ENCODE measurements at places on chromosomes 3 and 15.

DNA sequence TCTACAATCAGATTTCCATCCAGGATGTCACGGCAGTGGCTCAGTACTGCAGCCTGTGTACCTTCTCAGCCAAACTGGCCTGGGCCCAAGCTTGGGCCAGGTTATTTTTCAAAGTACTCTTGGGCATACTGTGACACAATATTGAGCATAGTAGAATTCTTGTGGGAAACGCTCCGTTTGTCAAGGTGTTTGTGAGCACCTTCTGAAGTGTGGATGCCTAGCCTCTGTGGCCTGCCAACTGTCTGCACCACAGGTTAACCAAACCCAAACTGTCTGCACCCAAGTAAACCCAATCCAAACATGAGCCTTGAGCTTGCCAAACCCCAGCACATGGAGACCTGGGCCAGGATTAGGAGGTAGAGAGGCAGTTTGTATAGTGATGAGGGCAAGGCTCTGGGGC lies 25.4 kb downstream of the CTDSPL start:
- DNase-seq, result no peak

DNA sequence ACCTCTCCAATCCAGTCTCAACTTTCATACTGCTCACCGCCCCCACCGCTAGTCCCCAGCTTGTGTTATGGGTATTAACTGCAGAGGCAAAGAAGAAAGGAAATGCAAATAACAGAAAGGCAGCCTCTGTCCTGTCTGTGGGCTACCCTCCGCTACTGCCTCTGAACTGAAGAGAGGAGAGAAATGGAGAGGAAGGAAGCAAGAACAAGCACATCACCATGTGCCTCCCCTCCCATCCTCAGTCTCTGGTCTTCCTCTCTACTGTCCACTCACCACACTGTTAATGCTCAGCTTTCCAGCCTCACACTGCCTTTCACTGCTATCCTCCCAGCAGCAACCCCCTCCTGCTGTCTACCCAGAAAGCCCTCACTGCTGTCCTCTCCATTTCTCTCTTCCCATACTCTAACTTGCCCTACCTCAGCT lies 139.0 kb upstream of the SLC2A2 start:
- no peak for DNase-seq

- DNase-seq, result no peak
Measured at GRCh38 chr15:60020736-60021135, 16.6 kb downstream of the FOXB1 start.

GRCh38 chr3:151400341-151400740 lies 15.8 kb upstream of the P2RY12 start:
- DNase-seq, result no peak

- DNase-seq, result no peak
Measured at GRCh38 chr15:34336991-34337556, 507 bp downstream of the SLC12A6 start.

GRCh38 chr3:32137870-32138269 lies 31.4 kb downstream of the GPD1L start:
- no peak for DNase-seq

DNA sequence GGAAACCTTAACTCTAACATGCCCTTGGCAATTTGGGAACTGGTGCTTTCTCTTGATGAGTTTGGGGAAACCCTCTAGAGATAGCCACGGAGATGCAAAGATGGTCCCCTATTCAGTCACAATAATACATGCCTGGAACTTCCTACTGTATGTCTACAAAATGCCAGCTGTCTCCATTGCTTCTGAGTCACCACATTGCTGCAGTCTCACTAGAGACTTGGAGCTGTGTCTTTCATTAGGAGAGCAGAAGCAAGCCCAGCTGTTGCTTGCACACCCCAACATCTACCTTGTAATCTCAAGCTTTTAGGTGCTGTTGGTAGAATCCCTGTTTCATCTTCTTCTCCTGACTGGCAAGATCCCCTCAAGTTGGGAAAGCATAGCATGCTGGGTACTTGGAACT lies 261.0 kb downstream of the ADAMTSL3 start:
- no peak for DNase-seq

DNA sequence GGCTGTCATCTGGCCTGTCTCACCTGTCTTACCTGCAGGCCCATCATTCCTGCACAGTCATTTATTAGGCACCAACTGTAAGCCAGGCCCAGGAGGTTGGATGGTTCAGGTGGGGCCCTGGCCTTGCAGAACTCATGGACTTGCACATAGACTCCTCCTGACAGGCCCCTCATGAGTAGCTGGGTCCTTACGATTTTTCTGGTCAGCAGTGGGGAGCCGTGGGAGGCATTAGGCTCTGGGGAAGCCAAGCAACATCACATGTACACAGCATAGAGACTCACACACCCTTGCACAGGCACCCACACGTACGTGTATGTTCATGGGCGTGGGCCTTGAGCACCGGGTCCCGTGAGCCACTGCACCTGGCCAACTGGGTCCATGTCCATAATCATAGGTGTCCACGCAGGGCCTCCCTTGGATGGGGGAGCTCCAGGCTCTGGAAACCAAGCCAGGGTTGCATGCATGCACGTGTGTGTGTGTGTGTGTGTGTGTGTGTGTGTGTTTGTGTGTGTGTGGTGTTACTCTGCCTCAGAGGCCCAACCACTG lies 20.3 kb downstream of the CISH start:
- no peak for DNase-seq

DNA sequence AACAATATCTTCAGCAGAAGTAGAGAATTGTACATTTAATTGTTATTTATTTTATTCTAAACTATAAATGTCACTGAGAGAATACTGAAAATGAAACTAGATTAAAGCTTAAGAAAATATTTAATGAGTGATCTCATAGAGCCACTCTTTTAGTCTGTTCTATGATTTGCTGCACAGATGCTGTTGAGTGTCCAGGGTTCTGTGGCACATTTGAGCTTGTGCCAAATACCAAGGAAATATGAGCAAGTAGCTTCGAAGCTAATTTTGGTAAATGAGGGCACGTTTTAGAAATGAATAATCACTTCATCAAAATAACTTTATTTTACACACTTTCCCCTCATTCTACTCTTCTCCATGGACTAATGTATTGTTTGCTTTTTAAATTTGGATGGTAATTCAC lies 53.6 kb upstream of the THRB start:
- no peak for DNase-seq

GRCh38 chr3:39122813-39123212 lies 15.3 kb downstream of the TTC21A start:
- DNase-seq, result no peak

GRCh38 chr3:143358155-143358792 lies 238.7 kb downstream of the CHST2 start:
- DNase-seq, result no peak
